ENCODE measurements at places on chromosomes 2 and 18.

DNA sequence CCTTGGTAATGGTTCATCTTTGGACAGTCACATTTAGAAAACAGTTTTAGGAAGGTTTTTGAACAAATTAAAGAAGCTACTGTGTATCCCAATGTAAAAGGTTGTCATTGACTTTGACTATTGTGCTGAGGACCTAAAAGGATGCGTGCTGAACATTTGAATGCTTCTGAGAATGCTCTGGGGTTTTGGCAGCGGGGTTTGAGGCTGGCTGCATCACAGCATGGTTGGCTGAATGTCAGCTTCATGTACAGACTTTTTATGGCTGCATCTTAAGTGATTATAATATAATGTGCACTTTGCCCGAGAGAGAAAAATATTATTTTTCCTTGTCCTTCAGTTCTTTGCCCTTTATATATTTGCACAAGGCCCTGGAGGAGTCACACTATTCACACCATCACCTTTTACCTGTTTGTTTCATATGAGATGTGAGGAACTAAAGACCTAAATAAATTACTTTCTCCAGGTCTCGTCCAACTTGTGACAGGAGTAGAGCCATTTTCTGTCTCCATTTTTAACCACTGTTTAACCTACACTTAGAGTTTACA is 125.9 kb downstream of the CCDC85A start:
- no peak for DNase-seq

GRCh38 chr18:10128921-10129501 is 215.2 kb downstream of the VAPA start:
- DNase-seq = no peak

DNA sequence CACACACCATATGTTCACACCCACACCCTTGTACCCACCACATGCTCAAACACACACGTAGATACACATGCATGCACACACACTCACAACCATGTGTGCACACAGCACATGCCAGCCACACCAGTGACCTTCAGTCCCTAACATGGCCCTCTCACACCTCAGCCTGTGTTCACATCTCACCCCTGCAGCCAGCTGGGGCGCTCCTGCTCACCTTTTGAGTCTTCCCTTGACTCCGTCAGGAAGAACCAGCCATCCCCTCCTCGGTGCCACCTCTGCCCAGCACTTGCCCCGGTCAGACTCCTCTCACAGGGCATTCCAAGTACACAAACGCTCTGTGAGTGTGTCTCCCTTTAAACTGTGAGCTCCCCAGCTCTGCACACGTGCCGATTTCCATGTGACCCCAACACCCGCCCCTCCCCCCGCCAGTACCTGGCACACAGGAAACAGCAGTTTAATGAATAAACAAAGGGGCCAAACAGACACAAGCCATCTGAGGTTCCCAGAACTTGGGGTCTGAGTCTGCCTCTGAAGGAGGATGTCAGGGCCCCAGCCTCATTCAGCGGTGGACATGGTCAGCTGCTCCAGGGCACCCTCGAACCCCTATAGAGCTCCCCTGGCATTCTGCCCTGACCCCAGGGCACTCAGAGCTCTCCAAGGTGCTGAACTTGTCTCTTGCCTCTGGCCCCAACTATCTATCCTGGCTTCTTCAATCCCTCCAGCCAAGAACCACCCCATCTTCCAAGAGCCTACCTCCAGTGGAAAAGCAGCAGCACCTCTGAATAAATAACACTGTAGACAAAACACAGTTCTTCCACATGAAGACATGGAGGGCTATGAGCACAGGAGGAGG is 252.9 kb downstream of the ATAD2B start:
- DNase-seq = no peak

- no peak for DNase-seq
Measured at GRCh38 chr2:167803449-167803988, 443.9 kb downstream of the STK39 start.

DNA sequence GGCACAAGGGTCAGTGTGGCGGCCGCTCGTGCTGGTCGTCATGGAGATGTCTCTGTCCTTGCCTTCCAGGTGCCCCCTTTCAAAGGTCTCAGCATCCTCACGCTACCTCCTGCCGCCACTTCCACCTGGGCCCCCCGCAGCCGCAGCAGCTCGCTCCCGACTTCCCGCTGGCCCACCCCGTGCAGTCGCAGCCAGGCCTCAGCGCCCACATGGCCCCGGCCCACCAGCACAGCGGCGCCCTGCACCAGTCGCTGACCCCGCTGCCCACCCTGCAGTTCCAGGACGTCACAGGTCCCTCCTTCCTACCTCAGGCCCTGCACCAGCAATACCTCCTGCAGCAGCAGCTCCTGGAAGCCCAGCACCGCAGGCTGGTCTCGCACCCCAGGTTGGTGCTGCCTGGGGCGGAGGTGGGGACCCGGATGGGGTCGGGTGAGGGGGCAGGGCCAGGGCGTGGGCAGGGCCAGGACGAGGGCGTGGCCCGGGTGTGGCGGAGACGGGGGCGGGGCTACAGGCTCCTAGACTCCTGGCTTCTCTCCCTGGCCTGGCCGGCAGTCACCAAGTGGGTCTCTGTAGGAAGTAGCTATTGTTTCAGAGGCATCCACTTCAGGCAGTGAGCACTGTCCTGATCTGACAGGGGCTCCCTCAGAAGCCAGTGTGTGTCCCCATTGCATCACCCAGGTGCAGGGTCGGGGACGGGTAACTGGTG is 223.7 kb downstream of the LOXHD1 start:
- DNase-seq = no peak

DNA sequence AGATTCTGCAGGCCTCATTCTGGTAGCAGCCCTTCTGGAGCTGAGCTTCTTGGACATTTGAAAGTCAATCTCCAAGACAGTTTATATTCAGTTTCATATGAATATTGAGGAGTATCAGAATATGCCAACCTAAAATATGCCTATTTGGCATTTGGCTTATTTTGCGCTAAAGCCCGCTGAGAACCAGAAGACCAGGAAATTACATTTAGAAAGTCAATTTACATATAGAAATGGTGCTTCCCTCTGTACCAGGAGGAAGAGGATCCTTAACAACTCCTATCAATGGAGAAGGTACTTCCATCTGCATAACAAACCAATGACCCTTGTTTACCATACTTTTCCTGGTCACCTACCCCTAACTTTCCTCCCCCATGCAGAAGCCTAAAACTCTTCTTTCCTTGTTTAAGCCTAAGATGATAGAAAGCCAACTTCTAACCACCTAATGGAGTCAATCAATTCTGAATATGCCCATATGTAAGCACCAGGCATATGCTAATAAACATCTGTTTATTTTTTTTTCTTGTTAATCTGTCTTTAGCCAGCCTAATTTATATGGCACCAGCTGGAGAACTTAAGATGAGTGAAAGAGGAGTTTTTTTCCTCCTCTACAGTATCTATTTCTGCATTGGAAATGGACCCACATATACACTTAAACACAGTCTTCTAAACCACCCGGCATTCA is 57.0 kb upstream of the DYNC1I2 start:
- no peak for DNase-seq

DNA sequence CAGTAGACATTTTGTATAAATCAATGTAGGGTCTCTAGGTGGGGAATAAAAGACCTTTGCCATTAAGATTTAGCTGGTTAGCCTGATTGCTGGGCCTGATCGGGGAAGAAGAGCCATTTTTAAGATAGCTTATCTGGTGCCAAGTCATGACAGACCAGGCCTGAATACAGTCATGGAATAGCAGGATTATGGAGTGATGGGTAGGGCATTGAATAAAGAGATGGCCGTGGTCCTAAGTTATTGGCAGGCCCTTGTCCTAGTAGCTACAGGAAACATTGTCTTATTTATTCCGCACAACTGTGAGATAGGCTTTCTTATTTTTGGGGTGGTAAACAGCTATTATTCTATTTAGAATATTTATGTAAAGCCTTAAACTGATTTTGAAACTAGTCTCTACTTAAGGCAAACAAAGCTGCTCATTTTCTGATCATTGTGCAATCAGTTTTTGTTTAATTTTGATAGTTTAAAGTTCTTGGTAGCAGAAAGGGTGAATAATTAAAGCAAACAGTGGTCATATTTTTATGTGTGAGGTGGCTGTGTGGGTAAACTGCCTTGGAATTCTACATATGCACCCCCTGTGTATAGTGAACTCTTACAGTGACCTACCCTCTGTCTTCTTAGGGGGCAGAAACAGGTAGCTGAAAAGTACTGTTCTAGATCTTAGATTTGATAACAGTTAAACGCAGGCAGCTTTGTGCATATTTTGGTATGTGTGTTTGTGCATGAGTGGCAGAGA is 22.6 kb downstream of the ZNF236 start:
- no peak for DNase-seq

- DNase-seq = no peak
Measured at GRCh38 chr18:10017043-10017442, 103.2 kb downstream of the VAPA start.

GRCh38 chr2:219356834-219357233 is 24.3 kb upstream of the RESP18 start:
- DNase-seq = no peak

DNA sequence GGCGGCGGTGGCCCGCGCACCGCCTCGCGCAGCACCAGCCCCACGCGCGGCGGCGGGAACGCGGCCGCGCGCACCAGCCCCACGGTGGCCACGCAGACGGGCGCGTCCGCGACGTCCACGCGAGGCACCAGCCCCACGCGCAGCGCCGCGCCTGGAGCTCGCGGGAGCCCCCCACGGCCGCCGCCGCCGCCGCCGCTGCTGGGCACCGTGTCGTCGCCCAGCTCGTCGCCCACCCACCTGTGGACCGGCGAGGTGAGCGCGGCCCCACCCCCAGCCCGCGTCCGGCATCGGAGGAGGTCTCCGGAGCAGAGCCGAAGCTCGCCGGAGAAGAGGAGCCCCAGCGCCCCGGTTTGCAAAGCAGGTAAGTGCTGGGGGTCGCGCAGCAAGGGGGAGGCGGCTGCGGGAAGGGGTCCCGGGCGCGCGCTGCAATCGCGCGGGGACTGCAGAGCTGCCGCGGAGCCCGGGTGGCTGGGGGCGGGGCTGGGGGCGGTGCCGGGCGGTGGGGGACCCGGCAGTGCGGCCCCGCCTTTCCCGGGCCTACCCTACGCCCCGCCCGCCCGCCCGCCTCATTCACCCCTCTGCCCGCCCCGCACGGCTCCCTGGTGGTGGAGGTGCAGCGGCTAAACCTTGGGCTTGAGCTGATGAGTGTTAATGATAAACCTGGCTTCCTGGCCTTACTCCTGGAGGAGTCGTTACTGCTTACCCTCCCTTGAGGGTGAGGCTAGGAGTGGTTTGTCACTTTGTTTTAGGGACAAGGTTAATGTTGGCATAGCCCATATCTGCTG is 851 bp downstream of the FAM117B start:
- peak; percentile 76 for DNase-seq
